ENCODE measurements at places on chromosomes 12 and 14. TPM values are rescaled to one million over a fixed set of nuclear protein-coding genes. Genes with fewer than 3 reads are reported as not detected.

TRPV4 gene
- 4.5 TPM for total RNA-seq

SIX6 gene
- total RNA-seq, result not detected

GOLGA3 gene
- 65.3 TPM for total RNA-seq

ZNF664 gene
- 92.3 TPM for total RNA-seq

RNASE7 gene
- not detected for total RNA-seq

GRCh38 chr12:119630962-119631550 is 36.9 kb upstream of the PRKAB1 start:
- no peaks in the 10 kb centered on the region for H3K36me3 ChIP-seq
- no peaks in the 10 kb centered on the region for H3K27me3 ChIP-seq
- no peak overlapping the region for H3K27ac ChIP-seq
- peaks cover 4% of the 10 kb centered on the region for H3K4me1 ChIP-seq
- no peak for DNase-seq

DNA sequence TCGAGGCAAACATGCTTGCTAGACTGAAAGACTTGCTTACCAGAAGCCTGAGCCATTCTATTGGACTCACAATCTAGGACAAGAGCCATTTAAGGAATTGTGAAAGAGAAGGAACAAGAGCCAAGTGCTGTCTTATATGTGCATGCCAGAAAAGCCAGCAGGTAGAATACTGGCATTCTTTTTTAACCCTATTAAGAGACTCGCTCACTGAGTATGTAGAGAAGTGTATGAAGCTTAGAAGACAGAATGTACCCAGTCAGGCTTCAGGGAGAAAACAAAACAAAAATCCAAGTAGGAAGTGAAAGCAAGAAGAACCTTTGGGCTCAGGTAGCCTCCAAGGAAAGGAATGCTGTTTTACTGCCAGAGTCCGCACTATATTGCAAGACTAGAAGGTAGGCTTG is 65.9 kb downstream of the DCAF5 start:
- H3K27ac ChIP-seq, result peak overlapping the region; percentile 70
- no peaks in the 10 kb centered on the region for H3K27me3 ChIP-seq
- H3K4me3 ChIP-seq, result no peak overlapping the region
- DNase-seq, result no peak
- H3K36me3 ChIP-seq, result peaks cover 56% of the 10 kb centered on the region
- H3K4me1 ChIP-seq, result peaks cover 14% of the 10 kb centered on the region

GRCh38 chr12:3730111-3730510 is 22.8 kb downstream of the CRACR2A start:
- H3K27ac ChIP-seq, result no peak overlapping the region
- no peak for DNase-seq
- peaks cover 11% of the 10 kb centered on the region for H3K4me1 ChIP-seq
- no peak overlapping the region for H3K4me3 ChIP-seq

DNA sequence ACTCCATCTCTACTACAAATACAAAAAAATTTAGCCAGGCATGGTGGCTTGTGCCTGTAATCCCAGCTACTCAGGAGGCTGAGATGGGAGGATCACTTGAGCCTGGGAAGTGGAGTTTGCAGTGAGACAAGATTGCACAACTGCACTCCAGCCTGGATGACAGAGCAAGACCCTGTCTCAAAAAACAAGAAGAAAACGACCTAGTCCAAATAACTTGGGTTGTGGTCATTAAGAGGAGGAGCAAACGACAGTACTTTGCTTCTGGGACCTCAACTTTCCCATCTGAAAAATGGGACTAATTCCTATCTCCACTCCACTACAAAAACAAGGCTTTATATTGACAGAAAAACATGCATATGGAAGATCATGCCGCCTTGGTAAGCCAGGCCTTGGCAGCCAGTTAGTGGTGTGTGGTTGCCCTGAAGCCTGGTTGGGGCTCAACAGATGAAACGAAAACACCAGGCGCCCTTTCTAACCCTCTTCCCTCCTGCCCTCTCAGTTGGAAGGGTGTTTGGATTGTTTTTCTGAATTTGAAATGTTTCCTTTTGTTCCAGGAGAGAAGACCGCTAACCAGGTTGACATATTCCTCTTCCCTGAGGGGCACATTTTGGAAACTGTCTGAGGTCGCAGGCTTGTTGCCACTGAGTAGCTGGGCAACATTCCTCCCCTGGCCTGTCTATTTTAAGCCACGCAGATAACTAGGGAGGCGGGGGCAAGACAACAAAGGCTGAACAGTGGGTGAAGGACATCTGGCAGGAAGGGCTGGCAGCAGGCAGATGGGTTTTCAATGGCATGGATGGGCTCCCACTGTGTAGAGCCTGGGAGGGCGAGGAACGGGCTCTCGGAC is 13.7 kb upstream of the VPS37B start:
- no peak overlapping the region for H3K4me3 ChIP-seq
- H3K27ac ChIP-seq, result no peak overlapping the region
- no peaks in the 10 kb centered on the region for H3K4me1 ChIP-seq
- DNase-seq, result peak; percentile 54

DNA sequence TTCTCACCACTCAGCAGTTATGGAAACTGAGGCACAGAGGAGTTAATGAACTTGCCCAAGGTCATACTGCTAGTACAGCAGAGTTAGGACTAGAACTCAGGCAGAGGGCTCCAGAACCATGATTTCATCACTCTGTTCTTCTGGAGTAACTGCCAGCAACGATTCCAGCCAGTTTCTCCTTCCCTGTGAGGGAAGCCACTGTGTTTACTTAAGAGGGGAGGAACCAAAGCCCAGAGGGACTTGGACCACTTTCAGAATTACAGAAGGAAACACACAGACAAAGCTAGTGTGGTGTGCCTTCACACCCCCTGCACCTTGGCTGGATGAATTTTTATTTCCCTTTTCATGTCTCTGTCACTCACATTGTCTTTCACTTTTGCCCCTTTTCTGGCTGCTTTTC is 398.2 kb downstream of the DPF3 start:
- H3K27ac ChIP-seq, result no peak overlapping the region
- no peaks in the 10 kb centered on the region for H3K27me3 ChIP-seq
- no peaks in the 10 kb centered on the region for H3K36me3 ChIP-seq
- no peak for DNase-seq
- H3K4me3 ChIP-seq, result no peak overlapping the region
- H3K4me1 ChIP-seq, result no peaks in the 10 kb centered on the region

GRCh38 chr12:25194214-25194613 is 746 bp downstream of the DNAI7 start:
- no peak for DNase-seq
- H3K36me3 ChIP-seq, result no peaks in the 10 kb centered on the region
- H3K4me3 ChIP-seq, result peak overlapping the region; percentile 67
- peak overlapping the region; percentile 95 for H3K27ac ChIP-seq
- H3K4me1 ChIP-seq, result peaks cover 15% of the 10 kb centered on the region

DNA sequence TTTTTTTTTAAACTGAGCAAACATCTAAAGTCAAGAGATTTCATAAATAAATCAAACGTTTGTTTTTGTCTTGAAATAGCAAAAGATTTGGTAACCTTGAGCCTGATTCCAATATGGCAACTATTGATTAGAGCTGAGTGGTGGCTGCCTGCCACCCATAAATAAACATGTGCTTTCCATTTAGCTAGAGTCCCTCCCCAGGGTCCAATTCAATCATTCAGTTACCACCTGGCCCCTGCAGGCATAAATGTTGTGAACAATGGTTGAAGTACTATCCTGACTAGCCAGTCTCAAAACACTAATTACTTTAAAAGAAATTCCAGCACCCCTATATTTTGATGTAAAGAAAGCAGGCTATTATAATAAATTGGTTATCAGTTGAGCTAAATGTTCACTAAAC is 129.7 kb upstream of the GRIP1 start:
- no peak overlapping the region for H3K4me3 ChIP-seq
- peaks cover 3% of the 10 kb centered on the region for H3K27me3 ChIP-seq
- no peaks in the 10 kb centered on the region for H3K36me3 ChIP-seq
- H3K4me1 ChIP-seq, result no peaks in the 10 kb centered on the region
- H3K27ac ChIP-seq, result no peak overlapping the region
- no peak for DNase-seq
